Right atrium auricular region (tissue), 2 donors: ENCODE measurements at places on chromosomes 16 and 17. TPM values are rescaled to one million over a fixed set of nuclear protein-coding genes. Genes with fewer than 3 reads are reported as not detected.

DNA sequence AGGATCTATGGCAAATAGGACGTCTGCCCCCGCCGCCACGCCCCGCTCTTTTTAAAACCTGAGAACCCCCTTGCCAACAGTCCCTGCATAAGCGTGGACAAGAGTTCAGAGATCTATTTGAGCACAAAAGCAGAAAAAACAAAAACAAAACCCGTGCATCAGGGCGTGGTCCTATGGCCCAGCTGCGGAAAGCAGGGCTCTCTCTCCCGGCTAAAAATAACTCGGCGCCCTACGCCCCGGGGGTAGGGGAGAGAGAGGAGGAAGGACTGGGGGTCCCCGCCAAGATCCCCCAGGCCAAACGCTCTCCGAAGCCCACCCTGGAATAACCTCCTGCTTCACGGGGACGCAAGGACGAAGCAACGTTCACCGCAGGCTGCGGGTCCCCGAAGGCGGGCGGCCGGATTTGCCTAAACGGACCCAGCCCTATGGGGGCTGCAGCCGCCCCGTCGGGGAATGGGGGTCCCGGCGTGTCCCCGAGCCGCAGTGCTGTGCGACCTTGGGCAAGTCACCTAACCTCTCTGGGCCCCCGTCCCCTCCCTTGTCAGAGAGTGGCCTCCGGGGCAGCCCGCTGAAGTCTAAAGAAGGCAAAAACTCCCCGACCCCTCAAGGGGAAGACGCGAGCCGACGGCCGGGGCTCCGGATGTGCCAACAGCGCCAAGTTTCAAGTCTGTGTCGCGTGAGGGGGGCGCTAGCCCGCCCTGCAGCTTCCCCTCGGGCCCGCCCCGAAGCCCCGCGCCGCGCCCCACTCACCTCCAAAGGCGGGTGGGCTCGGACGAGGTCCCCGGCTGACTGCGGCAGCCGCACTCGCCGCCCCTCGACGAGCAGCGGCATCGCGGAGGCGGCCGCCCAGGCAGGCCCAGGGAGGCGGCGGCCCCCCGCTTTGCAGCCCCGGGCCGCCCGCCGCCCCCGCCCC is 477 bp downstream of the NTAN1 start:
- DNase-seq = peak; percentile 59

- DNase-seq = no peak
Observed at GRCh38 chr17:50452630-50453300, 15.9 kb downstream of the CHAD start.

DNA sequence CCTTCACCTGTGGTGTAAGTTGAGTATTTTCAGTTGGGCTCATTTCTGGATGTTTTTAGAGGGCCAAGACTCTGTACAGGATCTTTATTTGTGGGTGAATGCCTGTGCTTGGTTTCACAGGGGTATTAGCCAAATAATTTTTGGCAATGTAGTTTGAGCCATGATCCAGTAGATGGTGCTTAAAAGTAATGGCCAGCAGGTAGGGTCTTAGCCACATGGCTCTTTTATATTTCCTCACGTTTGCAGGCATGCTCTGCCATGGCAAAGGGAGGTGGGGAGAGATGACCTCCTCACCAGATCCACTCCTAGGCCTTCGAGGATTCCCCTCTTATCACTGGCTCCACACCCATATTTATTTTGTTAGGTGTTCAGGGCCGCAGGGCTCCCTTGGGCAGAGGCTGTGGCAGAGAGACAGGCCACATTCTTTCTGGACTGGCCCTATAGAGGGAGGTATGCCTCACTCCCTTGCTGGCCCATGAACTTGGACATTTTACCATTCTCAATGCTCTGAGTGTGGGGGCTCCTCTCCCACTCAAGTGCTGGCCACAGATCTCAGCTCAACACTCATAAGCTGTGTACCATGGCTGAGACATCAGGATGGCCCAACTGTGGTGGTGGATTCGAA is 417.1 kb downstream of the XYLT1 start:
- DNase-seq = no peak

GRCh38 chr17:57566721-57567120 is 178.4 kb downstream of the CCDC182 start:
- DNase-seq = no peak

DNA sequence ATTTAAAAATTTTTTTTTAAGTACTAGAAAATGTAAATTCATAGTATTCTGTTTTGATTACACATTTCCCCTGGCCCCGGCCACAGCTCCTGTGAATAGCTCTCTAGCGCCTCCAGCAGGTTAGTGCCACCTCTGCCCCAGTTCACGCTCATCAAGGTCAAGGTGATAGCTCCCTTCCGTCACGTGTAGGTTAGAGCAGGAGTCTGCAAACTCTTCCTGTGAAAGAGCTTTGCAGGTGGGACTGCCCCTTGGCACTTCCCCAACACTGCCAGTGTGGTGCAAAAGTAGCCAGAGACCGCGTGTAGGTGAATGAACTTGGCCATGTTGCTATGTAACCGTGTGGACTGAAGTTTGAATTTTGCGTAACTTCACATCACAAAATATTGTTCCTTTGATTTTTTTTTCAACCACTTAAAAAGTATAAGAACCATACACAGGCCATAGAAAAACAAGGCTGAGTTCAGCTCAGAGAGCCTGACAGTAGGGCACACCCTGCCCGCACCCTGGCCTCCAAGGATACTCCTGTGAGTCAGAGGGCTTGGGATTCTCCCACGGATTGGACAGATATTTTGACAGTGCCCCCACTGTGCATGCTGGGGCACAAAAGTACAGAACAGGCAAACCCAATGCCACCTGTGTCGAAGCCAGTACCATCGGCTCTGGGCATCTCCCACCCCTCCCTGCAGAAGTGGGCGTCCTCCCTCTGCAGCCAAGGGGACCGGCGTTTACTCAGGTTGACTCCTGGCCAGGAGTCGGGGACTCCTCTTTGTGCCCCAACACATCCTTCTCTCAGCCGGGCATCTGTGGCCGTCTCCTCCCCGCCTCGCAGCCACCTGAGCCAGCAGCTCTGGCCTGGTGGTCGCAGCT is 92.0 kb upstream of the CHMP6 start:
- no peak for DNase-seq

- DNase-seq = no peak
Observed at GRCh38 chr17:17315142-17315821, 12.1 kb downstream of the NT5M start.

DNA sequence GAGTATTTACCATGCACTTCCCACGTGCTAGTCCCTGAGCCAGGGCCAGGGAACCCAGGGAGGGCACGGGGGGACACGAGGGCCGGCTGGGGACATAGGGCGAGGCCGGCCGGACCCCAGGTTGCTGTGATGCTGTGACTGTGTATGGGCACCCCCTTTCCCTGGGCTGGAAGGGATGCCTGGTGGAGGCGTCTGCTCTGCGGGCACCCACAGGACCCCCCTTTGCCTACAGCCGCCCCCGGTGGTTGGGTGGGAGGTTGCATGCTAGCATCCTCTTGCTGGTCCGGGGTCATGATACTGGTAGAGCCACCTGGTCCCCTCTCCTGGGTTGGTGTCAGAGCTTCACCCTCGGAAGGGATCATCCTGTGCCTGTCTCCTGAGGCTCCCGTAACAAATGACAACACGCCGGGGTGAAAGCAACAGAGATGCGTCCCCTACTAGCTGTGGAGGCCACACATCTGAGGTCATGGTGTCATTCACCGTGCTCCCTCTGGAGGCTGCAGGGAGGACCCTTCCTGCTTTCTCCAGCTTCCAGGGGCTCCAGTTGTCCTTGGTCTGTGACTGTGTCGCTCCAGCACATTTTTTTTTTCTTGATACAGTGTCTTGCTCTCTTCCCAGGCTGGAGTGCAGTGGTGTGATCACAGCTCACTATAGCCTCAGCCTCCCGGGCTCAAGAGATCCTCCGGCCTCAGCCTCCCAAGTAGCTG is 3.1 kb upstream of the CIAO3 start:
- no peak for DNase-seq

GRCh38 chr16:3470723-3471122 is 24.6 kb downstream of the C16orf90 start:
- no peak for DNase-seq

DNA sequence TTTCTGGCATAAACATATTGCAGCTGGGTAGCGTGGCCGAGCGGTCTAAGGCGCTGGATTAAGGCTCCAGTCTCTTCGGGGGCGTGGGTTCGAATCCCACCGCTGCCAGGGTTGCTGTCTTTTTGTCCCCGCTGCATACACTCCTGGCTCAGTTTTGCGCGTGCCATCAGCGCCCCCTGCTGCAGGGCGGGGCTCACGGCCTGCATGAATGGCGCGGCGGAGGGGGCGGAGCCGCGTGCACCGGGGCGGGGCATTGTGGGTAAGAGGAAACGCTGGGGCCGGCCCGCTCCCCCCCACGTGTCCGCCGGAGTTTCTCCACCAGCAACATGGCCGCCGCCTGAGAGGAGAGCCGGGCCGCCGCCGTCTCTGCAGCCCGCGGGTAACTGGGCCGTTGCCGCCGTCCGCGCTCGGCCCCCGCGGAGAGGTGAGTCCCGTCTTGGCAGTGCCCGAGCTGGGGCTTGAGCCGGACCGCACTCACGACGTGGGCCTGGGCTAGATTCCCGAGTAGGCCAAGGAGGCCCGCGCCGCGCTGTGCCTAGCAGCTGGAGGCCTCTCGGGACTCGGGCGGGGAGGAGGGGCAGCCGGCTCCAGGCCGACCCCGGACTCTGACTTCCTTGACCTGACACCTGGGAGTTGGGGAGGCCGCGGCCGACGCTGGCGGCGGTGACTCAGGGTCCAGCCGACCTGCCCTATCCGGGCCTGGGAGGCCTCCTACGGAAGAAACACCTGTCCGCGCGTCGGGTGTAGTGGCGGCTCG is at the start of gene POLR3E:
Gene POLR3E (plus strand): TSS at position 296 of the 757 bp plus-strand sequence. CDS start 5,560 bp downstream, outside the sequence.
- peak; percentile 100 for DNase-seq

DNA sequence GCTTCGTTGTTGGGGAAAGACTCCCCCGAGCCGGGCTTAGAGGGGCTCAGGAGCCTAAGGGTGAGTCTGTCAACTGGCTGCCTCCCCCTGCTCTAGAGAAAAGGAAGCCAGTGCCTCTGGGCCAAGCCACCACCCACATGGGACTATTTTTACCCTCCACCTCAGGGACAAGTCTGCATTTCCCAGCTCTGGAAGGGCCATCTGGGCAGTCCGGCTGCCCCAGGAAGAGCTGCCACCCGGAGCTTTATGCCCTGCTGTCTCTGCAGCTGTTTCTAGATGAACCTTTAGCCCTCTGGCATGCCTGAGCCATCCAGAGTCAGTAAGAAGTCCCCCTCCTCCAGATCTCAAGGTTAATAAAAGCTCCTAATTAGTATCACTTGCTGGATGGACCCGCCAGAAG is 5.3 kb upstream of the RPRML start:
- DNase-seq = no peak

GRCh38 chr16:6362321-6362720 is 970.3 kb upstream of the RBFOX1 start:
- no peak for DNase-seq

- peak; percentile 42 for DNase-seq
Observed at GRCh38 chr17:19702217-19702641, 14.2 kb downstream of the SLC47A2 start.

DNA sequence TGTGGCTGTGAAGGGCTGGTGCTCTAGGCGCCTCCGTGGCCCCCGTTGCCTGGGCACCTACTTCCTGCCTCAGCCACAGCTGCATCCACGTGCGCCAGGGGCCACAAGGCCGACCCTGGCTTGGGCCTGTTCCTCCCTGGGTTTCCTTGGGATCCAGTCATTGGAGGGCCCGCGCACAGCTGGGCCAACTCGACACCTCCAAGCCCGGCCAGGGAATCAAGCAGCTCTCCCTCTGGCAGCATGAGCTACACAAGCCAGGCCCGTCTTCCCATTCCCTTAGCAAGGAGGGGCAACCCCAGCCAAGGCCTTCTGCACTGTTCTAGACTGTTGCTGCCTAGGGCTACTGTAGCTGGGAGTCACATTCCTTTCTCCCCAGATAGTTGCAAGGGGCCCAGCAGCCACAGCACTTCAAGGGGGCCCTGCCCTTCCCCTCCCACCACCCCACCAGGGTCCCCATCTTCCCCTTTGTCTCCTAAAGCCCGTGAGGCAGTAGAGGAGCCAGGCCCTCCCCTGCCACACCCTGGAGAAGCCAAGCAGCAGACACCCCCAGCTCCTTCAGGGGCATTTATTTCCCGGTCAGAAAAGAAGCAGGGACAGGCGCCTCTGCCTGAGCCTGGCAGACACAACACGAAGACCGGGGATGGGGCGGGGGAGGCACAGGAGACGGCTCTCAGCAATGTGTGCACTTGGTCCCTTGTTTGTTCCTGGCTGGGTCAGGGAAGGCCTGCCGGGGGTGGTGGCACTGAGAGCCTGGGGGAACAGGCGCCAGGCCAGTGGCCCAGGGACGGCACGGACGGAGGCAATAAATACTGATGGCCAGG is 3.8 kb downstream of the ARHGDIA start:
- no peak for DNase-seq

DNA sequence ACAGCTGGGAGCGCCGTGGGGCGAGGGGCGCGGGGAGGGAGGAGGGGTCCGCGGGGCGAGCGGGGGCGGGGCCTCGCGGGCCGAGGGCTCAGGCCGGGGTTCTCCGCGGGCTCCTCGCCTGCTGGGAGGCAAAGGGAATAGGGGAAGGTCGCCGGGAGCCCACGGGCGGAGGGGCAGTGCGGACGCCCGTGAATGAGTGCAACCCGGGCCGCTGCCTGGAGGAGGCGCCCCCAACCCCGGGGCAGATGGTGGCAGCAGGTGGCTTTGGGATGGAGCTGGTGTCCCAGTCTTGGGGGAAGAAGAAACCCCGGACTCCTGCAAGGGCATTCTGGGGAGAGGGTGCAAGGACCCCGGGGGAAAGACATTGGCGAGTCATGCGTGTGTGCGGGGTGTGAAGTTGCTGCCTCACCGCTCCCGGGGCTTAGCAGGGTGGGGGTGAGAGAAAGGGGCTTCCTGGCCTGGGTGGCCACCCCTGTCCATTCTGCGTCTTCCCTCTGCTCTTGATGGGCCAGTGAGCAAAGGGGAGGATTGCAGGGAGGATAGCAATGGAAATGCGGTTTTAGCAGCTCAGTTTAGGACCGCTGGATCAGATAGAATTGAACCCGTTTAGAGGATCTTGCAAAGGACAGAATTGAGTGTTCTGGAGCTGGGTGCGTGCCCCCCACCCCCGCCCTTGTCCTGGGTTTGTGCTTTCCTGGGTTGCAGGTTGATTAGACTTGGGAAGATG is 526 bp downstream of the KIAA0513 start:
- DNase-seq = no peak

- peak; percentile 54 for DNase-seq
Observed at GRCh38 chr16:50154420-50154950, 1.4 kb downstream of the TENT4B start.

Gene ZNF500
- total RNA-seq = 7.5 TPM

Gene TPSG1
- total RNA-seq = not detected

Gene COX6A2
- total RNA-seq = 515 TPM

Gene CNTNAP1
- 0.96 TPM for total RNA-seq

Gene USH1G
- total RNA-seq = 0.20 TPM

Gene CRYM
- total RNA-seq = 77.7 TPM

Gene CNTROB
- 4.6 TPM for total RNA-seq

Gene KRT34
- total RNA-seq = not detected

Gene CAMKK1
- total RNA-seq = 3.0 TPM

Gene APOBR
- total RNA-seq = 2.0 TPM

Gene XAF1
- total RNA-seq = 9.4 TPM

Gene BRICD5
- 1.6 TPM for total RNA-seq
